Large intestine (tissue), 12 donors: ENCODE measurements at places on chromosomes 16 and 17. TPM values are rescaled to one million over a fixed set of nuclear protein-coding genes. Genes with fewer than 3 reads are reported as not detected.

GRCh38 chr17:48148029-48148770 lies 40.6 kb downstream of the SNX11 start:
- DNase-seq = no peak

DNA sequence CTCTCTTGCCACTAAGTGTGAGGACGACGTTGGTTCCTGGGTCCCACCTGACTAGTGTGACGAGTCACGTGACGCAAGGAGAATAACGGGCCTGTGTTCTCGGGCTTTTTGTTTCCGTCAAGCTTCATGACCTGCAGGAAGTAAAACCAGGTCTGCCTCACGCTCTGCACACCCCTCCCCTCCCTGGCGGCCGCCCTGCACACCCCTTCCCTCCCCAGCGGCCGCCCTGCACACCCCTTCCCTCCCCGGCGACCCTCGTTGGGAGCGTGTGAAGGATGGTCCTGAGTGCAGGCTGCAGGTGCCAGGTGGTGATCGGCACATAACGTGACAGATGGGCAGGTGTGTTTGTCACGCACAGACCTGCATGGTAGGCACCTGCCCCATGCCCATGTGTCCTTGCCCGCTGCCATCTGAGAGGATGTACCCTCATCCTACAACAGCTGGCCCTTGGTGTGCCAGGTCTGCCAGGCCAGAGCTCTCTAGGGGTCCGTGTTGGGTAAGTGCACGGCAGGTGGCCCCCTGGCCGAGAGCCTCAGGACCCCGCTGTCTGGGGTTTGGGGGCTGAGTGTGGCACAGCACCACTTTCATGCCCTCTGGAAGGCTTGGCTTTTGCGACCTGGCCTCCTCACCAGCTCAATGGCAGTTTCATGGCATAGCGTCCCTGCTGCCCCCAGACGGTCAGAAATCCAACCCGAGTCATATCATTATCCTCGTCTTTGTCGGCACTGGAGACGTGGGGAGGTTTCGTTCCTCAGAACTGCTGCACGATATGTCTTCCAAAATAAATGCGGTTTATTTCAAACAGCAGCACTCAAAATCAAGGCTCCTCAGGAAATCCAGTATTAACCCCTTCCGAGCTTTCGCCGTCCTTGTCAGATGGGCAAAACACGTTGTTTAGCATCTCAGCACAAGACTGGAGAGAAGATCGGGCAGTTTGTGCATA lies 191.8 kb upstream of the CHMP6 start:
- no peak for DNase-seq

DNA sequence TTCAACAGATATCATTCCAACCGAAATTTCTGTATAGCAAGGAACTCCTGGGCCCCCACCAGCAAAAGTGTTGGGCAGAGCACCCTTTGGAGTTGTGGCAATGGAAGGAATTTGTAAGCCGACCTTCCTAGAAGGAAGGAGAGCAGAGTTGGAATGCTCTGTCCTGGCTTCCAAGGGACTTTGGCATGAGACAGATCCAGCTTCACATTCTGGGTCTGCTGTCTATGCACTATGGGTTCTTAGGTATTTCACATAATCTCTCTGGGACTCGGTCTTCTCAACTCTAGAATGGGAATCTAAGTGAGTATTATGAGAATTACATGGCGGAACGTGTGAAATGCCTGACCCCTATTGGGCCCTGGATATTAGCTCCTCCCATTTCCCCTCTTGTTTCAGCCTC lies 63.2 kb upstream of the MARCHF10 start:
- DNase-seq = no peak

PHB1 gene
- 160 TPM for polyA plus RNA-seq
